ENCODE measurements at places on chromosomes 4 and X.

DNA sequence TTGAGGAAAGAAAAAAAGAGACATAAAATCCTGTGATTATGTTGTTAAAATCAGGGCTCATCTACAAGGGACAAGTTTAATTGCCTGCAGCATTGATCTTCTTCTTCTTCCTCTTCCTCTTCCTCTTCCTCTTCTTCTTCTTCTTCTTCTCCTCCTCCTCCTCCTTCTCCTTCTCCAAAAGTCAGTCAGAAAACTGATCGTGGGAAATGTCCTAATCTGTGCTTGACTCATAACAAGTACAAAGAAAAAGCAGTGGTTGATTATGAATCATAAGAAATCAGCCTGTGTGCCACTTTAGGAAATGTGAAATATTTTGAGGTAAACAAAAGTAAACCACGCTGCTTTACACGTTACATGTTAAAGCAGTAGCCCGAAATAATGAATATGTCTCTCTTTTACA is 2.7 kb upstream of the ATP10D start:
- no peak for DNase-seq

- DNase-seq = no peak
These were observed 103.7 kb downstream of the CRLF2 start for GRCh38 chrX:1108501-1109445.

DNA sequence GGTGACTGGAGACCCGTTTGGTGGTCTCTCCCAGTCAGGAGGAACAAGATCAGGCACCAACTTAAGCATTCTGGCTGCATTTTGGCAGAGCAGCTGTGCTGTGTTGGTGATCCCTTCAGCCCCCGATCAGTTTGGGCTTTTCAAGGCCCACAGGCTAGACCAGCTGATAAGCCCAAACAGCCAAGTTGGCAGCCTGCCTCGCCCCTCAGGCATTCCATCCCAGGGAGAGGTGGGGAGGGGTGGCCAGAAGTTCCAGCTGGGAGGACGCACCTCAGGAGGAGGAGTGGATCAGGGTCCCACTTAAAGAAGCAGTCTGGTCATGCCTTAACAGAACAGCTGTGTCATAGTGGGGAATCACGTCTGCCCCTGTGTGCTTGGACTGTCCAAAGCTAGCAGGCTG is 105.8 kb downstream of the CHIC1 start:
- no peak for DNase-seq

- DNase-seq = no peak
These were observed 38.2 kb downstream of the NHS start for GRCh38 chrX:17413228-17413627.

DNA sequence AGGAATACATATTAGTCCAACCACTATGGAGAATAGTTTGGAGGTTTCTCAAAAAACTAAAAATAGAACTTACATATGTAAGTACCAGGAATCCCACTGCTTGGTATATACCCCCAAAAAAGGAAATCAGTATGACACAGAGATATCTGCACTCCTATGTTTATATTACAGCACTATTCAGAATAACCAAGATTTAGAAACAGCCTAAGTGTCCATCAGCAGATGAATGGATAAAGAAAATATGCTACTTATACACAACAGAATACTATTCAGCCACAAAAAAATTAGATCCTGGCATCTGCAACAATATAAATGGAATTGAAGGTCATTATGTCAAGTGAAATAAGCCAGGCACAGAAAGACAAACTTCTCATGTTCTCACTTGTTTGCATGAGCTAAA is 27.5 kb upstream of the ABCG2 start:
- no peak for DNase-seq

- no peak for DNase-seq
These were observed 82.3 kb downstream of the PRSS12 start for GRCh38 chr4:118270492-118270891.

DNA sequence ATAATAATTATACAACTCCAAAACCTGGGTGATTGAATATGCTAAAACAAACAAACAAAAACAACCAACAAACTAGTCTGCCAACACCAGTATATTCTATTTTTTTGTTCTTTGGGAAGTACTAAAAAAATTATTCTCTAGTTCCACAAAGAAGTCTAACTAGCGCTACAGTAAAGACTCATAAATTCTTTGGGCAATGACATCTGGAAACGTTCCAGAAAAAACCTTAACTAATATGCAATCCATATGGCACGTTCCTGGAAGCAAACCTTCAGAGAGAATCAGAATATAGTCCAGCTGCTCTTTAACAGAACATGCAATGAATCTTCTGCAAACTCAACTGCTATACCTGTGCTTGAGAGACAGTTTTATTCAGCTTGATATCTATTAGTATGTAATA is 500.1 kb downstream of the TRAM1L1 start:
- DNase-seq = no peak

DNA sequence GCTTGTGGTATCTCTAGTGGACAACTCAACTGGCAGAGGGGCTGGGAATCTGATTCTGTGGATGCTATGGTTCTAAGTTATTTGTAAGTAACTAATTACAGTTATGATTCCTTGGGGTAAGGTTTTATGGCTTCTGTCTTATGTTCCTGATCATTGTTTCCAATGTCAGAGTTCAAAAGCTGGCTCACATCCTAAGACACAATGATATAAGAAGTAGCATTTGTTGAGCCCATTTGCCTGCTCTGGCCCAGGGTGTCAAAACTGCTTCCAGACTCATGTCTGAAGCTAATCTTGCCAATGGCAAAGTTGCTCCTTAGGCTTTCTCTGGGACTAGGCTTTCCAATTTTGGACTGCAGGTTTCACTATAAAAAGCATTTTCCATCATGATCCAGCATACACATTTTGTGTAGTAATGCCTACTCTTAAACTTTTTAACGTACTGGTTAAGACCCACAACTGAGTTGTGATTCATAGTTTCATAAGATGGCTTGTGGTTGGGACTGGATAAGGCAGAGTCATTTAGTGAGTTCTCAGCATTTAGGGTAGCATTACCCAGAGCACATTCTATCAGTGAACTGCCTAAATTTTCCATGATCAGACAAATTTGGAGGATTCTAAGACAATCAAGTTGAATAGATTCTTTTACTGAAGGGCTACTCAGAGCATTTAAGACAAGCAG is 50.0 kb downstream of the CCNI start:
- no peak for DNase-seq

- DNase-seq = no peak
These were observed 237.3 kb downstream of the NLGN4X start for GRCh38 chrX:5991393-5991792.

DNA sequence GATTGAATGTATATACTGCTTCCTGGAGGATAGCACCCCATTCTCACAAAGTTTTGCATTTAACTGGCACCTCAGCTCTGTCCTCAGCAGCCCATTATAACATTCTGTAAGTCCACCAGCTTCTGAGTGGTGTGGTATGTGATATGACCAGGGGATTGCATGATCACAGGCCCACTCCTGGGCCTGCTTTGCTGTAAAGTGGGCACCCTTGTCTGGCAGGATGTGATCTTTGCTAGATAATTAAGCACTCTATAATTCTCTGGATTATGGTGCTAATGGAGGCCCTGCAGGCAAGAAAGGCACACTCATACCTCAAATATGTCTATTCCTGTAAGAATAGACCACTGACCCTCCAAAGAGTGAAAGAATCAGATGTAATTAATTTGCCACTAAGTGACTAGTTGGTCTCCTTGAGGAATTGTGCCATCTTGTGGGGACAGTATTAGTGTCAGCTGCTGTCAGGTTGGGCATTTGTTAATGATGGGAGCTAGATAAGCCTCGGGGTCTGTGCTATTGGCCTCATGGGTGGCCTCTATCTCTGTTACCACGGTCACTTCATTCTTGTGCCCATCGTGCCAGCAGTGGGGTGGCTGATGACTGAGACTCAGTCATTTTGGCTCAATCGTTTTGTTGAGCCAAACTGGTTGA is 2.2 kb upstream of the CFI start:
- no peak for DNase-seq

DNA sequence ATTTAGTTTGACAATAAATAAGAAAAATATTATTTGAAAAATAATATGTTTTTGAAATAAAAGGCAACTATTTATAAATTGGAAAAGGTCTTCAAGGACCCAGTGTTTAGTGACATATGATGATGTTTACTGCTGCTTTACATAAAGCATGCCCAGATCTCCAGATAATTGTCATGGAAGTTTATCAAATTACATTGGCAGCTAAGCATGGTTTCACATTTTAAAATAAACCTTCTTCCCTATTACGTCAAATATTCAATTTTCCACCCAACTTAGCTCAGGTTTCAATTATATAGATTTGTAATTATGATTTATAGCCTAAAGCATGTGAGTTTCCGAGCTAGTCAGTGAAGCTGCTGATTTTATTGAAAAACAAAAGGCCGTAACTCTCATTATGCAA is 417.2 kb downstream of the CFAP47 start:
- DNase-seq = no peak

GRCh38 chr4:7173841-7174449 is 18.4 kb upstream of the SORCS2 start:
- no peak for DNase-seq

- no peak for DNase-seq
These were observed 585.1 kb upstream of the FRG1 start for GRCh38 chr4:189355590-189355989.

DNA sequence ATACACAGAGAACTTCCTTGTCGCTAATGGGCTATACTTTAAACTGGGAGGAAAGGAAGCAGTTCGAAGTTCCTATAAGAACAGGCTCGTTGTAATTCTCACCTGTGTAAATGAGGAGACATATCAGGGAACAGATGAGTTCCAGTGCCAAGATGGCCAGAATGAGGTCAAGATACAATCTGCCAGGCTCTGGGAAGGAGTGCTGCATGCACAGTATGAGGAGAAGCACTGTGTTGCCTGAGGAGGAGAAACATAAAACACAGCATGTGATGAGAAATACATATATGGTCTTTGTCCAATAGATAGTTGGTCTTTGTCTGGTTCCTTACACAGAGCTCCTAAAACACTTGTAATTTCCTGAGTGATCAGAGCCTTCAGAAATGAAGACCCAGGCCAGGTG is 24.3 kb downstream of the TMEM192 start:
- no peak for DNase-seq

GRCh38 chr4:1684506-1685234 is 557 bp upstream of the FAM53A start:
- DNase-seq = peak; percentile 76

DNA sequence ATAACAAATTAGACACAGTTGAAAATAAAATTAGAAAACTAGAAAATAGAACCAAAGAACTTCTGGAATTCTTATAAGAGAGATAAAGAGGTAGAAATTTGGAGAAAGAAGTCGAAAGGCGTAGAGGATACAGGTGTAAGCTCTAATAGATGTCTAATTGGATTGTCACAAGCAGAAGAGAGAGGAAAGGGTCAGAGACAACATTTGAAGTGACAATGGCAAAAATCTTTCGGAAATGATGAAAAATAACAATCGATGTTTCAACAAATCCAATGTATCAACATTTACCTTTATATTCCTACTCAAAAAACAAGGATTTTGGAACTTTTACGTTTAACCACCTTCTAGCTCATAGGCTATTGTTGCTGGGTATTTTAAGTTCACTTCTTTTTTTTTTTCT is 3.8 kb downstream of the CXCL8 start:
- DNase-seq = no peak

- no peak for DNase-seq
These were observed 8.3 kb downstream of the GPR82 start for GRCh38 chrX:41732260-41732659.

DNA sequence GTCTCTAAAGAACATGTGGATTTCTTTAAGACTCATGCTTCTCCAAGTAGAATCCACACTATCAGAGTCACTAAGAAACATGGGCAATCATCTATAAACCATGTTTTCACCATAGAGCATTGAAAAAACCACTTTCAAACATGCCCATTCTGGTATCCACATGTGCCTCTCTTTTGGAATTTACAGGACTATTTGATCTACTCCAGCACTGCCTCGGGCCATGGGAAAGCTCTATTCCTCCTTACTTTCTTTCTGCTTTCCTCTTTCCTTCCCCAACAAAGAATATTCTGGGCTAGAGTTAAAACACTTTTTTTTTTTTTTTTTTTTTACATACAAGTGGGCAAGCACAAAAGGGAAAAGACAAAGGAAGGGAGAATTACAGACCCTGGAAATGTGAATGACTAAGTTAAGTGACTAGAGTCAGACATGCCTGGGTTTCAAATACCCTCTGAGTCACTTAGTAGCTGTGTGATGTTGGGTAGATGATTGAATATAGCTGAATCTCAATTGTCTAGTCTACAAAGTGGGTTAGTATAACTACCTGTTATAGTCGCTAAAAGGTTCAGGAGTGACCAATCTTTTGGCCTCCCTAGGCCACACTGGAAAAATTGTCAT is 847.7 kb upstream of the INTU start:
- no peak for DNase-seq

GRCh38 chr4:96009427-96010119 is 169.7 kb downstream of the PDHA2 start:
- no peak for DNase-seq

- no peak for DNase-seq
These were observed 221.7 kb upstream of the DIPK2B start for GRCh38 chrX:45422216-45422925.

GRCh38 chr4:125198916-125199315 is 115.8 kb upstream of the FAT4 start:
- DNase-seq = no peak

GRCh38 chr4:56655209-56655626 is 25.9 kb downstream of the HOPX start:
- no peak for DNase-seq

DNA sequence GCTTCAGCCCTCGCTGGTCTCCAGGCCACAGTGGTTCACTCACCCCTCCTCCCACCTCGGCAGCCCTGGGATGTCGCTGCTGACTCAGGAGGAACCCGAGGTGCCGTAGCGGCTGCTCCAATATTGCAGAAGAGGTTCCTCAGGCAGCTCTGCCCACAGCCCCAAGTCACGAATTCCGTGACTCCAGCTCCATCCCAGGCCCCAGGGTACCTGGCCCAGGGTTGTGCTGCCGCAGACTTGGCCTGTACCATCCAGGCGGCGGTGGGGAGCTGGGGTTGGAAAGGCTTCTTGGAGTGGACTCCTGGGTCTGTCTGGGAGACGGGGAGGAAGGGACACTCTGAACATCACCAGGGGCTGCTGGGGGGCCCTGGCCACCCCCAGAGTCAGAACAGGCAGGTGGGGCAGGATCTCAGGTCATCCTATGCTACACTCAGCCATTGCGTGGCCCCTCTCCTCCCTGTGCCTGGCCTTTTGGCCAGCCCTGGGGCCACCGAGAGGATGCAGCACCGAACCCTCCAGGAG is 728 bp upstream of the HGFAC start:
- no peak for DNase-seq

DNA sequence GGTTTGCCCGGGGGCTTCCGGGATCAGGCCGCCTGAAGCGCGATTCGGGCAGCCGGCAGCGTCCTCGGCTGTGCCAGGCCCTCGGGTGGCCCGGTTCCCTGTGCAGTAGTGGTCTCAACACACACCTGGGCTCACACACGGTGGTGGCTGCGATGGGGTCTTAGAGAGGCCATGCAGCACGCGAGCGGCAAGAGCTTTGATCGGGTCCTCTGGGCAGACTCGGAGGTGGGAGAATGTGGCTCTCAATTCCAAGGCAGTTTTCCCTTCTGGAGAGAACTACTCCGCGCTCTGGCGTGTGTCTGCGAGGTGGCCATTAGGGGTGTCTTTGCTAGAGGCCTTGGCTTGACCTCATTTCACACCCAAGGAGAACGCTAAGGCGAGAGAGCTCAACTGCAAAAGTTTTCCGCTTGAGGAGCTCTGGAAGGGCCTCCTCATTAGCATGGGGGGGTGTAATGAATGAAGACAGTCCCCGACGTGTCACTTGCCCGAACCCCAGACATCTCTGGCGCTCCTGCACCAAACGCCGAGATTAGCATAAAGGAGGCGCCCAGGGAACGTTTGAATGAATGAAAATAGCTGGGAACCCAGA is 771 bp upstream of the RBPJ start:
- no peak for DNase-seq

All from CMK (cell line).